ENCODE measurements at places on chromosomes 6 and 20. TPM values are rescaled to one million over a fixed set of nuclear protein-coding genes. Genes with fewer than 3 reads are reported as not detected.
A peak's percentile ranks its signal among the peaks of the same experiment; 100 is the strongest.

GRCh38 chr6:11280394-11280793, 47.9 kb upstream of the NEDD9 start:
- no peak for DNase-seq

GRCh38 chr6:118959903-118960302, 24.9 kb upstream of the MCM9 start:
- no peak for DNase-seq

Gene GNAS-AS1
- 0.87 TPM for total RNA-seq

Gene CST2
- not detected for total RNA-seq

GRCh38 chr6:16635810-16636602, 125.3 kb downstream of the ATXN1 start:
- no peak for DNase-seq

DNA sequence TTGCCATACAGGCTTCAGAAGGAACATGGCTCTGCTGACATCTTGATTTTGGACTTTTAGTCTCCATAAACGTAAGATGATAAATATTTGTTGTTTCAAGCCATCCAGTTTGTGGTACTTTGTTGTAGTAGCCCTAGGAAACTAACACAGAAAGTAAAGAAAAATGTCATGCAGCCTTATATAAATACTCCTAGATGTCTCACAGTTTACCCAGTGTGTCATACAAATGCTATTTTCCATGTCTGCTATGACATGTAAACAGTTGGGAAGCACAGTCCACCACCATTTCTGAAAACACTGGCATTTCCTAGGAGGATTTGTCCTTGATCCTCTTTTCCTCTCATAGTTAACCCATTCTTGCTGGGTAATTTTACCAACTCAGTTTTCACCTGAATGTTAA, 30.6 kb upstream of the ME1 start:
- no peak for DNase-seq

Gene BCAS4
- total RNA-seq = 0.85 TPM

Gene TUBB2B
- 2.7 TPM for total RNA-seq

DNA sequence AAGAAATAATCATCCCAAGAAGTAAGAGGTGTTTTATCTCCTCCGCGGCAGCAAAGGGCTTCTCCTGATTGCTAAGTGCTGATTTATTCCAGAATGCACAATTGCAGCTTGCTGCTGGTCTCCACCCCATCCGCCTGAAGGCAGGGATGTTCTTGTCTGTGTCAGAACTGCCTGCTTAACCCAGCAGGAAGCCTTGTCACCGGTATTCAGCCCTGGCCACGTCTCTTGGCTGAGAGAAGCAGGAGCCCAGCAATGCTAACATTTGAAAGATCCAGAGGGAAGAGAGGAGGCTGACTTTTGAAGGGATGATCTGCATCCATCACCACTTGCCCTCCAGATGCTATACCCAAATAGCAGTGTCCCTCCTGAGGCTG, 4.2 kb downstream of the SCML4 start:
- no peak for DNase-seq

DNA sequence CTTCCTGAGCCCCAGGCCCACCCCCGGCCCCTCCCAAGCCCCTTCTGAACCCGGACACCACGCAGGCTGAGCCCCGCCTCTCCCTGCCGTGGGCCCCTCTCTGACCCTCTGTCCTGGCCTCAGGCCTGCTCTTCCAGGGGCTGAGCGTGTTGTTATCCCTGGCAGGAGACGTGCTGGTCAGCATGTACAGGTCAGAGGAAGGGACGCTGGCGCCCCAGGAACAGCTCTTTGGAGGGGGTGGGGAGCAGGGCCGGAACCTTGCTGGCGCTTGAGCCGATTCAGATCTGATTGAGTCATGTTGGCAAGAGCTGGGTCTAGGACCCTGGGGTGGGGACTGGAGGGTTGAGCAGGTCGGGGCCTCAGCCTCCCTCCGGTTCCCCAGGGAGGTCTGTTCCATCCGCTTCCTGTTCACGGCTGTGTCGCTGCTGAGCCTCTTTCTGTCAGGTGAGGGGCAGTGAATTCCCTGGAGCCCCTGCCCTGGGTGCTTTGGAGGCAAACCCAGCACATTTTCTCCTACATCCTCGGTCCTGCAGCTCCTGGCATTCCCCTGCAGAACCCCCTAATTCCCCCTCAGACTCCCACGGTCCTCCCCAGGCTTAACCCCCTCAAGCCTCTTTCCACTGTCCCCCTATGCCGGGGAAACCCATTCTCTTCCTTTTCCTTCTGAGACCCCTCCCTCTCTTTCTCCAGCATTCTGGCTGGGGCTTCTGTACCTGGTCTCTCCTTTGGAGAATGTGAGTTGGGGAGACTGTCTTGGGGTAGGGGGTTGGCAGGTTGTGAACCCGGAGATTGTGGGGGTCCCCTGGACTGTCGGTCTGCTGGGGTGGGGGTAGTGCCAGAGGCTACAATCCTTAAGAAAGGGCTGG, 2.0 kb downstream of the SPAG4 start:
- peak; percentile 52 for DNase-seq

- peak; percentile 11 for DNase-seq
Observed at GRCh38 chr6:5968817-5969734, 37.6 kb downstream of the NRN1 start.

- no peak for DNase-seq
Observed at GRCh38 chr20:25223179-25223661, 24.7 kb upstream of the PYGB start.

Gene NSFL1C
- 61.6 TPM for total RNA-seq

Gene ATP6V1G2
- 0.58 TPM for total RNA-seq

DNA sequence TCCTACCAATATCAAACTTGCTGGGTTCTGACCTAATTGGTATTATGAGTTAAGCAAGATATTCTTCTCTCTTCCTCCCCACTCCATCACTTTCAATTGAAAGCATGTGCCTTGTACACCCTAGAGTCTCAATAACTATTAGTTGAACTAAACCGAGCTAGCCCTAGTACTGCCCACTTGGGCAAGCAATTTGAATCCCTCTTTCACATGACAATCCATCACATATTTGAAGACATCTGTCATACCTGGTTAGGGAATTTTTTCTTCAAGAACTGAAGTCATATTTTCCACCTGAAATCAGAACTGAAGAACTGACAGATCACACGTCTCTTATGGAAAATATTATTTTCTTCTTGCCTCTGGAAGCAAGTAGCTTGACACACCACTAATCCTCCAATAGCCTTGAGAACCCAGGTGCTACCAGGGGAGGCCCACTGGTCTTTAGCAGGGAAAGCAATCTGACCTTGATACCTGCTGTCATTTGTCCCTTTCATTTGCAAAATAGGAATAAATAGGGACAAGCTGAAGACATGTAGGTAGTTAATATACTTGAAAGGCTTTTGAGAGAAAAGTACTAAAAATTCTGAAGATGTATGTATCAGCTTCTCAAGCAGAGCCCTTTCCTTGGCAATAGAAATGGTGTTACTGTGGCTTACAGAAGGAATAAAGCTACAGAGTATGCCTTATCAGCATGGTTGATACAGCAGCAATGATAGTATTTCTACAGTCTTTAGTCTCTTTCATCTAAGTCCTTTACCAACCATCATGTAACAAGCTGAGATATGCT, 71.4 kb downstream of the GJA10 start:
- no peak for DNase-seq

Gene TRIM10
- total RNA-seq = 6.3 TPM

- no peak for DNase-seq
Observed at GRCh38 chr20:58550275-58551059, 35.3 kb upstream of the APCDD1L start.

DNA sequence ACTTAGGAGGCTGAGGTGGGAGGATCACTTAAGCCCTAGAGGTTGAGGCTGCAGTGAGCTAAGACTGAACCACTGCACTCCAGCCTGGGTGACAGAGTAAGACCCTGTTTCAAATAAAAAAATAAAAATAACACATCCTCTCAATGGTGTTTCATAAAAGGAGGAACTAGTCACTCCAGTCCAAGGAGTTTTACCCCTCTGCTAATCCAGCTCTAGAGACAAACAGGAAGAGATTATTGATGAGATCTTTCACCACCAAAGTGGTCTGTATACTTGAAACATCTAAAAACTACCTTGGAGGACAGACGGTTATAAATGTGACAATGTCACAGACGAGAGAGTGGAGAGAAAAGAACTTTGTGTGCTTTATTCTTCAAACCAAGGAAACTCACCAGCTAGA, 58.2 kb downstream of the PIGU start:
- no peak for DNase-seq

GRCh38 chr6:87541744-87542143, 48.0 kb downstream of the RARS2 start:
- no peak for DNase-seq

Gene BPIFA1
- total RNA-seq = not detected

Gene C6orf89
- total RNA-seq = 59.3 TPM

GRCh38 chr6:47484616-47485015, 7.0 kb downstream of the CD2AP start:
- no peak for DNase-seq

DNA sequence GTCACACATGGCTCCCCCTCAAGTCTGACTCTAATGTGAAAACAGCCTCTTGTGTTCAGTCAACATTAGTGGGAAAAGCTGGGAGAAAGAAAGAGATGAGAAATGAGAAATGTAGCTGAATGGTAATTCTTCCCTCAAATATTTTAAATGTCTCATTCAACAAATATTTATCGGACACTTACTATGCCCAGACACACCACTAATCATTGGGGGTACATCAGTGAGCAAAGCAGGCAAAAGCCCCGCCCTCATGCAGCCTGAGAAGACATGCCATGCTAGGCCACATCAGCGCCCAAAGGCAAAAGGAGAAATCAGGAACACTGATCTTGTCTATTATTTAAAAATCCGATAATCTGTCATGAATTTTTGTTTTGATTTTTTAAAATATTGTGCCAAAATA, 89.9 kb upstream of the ASF1A start:
- no peak for DNase-seq

DNA sequence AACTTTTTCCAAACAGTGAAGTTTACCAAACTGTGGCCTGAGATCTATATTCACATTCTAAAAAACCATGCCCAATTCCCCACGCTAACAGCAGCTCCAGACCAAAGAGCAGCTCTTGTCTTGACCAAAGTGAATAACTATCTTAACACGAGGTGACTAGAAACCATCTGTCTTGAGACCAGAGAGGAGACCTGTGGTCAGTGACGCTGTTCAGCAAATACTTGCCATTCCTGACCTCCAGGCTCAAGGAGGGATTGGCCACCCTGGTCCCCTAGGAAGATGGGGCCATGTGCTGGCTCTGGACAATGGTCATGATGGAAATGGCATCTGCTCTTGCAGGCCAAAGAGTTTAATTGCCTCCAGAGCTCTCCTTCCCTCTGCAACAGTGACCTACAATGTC, 104.4 kb upstream of the CD93 start:
- DNase-seq = no peak

Gene CTAGE9
- not detected for total RNA-seq

GRCh38 chr6:168417679-168418557, 23.1 kb upstream of the SMOC2 start:
- DNase-seq = no peak

Gene PTK7
- total RNA-seq = 8.0 TPM

Gene SCUBE3
- total RNA-seq = 0.67 TPM

Gene HTR1B
- total RNA-seq = not detected

DNA sequence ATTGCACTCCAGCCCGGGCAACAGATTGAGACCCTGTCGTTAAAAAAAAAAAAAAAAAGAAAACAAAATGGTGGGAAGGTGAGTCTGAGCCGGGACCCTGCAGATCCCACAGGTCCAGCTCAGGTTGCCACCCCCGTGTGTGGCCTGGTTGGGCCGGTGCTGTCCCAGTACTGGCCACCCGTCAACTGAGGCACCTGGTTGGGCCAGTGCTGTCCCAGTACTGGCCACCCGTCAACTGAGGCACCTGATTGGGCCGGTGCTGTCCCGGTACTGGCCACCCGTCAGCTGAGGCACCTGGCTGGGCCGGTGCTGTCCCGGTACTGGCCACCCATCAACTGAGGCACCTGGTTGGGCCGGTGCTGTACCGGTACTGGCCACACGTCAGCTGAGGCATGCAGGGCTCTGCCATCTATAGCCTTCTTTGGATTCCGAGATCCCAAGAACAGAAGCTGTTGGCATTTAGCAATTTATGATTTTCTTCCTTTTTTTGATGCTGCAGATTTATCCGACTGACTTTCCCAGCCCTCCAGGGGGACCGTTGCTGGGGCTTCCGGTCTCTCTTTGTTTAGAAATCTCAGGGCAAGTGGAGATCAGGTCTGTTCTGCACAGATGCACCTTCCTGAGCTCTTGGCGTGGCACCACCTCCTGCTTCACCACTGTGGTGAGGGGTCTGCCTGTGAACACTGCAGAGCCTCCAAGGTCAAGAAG, 113.8 kb downstream of the SYCP2 start:
- DNase-seq = no peak

Gene BCAS1
- 152 TPM for total RNA-seq
